ENCODE measurements at places on chromosomes 4 and X.

GRCh38 chr4:54228056-54228527, 1.0 kb upstream of the PDGFRA start:
- DNase-seq = no peak

DNA sequence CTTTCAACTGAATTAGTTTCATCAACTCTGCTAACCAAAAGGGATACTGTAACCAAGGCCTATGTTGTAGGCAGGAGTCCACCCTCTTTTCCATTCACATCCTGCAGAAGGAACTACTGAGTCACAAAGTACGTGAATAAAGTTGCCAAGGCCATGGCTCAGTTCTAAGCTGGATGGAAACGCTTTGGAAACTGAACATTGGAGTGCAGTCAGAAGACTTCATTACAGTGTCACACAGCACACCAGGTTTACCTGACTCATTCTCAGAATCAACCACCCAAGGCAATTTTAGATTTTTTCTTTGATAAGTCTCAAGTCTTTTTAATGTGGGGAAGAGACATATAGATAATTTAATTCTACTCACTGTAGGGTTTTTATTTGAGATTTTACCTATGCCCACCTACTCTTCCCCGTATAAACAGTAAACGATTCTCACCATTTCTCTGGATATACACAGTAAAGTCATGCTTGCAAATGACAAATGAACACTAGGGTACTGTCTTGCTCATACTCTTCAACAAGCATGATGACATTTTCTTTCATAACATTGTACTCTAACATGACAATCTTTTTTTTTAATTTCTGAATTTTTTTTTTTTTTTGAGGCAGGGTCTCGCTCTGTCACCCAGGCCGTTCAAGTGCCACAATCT, 58.9 kb upstream of the RBM47 start:
- DNase-seq = no peak

DNA sequence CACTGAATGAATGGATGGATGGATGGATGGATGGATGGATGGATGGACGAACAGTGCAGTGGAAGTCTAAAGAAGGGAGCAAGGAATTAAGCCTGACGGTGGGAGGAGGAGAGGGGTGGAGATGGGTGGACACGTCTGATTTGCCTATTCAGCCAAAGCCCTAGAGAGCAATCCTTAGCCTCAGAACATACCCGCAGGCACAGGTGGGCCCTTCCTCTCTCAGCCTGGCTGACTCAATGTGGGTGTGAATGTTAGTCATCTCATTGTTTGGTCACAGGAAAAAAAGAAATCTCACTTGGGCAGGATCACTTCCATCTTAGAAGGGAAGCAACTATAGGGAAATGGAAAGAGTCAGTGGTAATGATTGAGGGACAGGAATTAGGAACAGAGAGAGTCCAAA, 165.9 kb downstream of the PJA1 start:
- no peak for DNase-seq

DNA sequence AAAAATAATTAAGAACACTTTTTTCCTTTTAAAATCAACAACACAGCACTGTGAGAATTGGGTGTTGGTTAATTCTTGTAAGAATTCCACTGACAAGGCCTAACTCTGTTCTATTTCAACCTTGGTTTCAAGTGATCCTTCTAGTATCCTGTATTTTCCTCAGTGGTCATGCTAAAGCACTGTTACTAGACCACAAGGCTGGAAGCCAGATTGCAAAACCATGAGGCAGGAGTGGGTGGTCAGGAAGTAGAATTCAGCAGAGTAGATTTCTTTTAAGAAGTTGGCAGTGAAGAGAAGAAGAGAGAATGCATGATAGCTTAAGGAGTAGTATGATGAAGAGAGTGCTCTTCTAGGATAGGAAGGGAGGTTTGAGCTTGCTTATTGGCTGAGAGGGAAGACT, 71.6 kb upstream of the LEF1 start:
- DNase-seq = no peak

- no peak for DNase-seq
Observed at GRCh38 chrX:68177542-68177941, 255.8 kb downstream of the OPHN1 start.

DNA sequence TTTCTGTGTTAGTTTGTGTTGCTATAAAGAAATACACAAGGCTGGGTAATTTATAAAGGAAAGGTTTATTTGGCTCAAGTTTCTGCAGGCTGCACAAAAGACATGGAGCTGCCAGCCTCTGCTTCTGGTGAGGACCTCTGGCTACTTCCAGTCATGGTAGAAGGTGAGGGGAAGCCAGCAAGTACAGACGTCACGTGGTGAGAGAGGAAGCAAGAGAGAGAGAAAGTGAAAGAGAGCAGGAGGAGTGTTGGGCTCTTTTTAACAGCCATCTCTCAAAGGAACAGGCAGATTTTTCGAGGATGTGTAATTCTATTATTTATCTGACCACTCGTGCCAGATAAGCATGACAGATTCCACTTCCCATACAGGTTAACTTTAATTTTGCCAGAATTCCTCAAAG, 1199.1 kb downstream of the ADGRL3 start:
- no peak for DNase-seq

- DNase-seq = no peak
Observed at GRCh38 chr4:181688872-181689271, 554.3 kb upstream of the TENM3 start.

GRCh38 chr4:147491086-147491485, 10.2 kb downstream of the EDNRA start:
- DNase-seq = no peak

DNA sequence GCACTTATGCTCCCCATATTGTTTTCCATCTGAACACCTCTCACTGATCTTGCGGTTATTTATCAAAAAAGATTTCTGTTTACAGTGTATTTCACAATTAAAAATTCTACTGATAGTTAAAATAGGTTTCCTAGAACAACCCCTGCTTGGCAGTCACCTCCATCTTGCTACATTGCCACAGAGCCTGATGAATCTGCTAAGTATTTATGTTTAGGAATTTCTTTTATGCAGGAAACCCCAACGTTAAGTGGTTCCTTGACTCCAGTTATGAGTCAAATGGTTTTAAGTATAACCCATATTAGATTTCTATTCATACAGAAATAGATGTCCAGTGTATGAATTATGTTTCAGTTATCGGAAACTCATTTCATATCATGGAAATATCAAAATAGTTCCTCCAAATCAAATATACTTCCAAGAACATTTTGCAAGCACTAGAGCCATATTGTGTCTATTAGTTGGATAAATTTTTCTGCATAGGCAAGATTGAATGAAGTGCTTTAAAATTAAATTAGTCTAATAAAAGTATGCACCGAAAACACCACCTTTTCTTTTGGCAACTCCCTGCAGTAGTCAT, 20.6 kb downstream of the GALNT7 start:
- DNase-seq = no peak

GRCh38 chr4:54098375-54098774, 1.6 kb upstream of the GSX2 start:
- no peak for DNase-seq

GRCh38 chrX:153527208-153527607, 9.8 kb downstream of the ATP2B3 start:
- no peak for DNase-seq

DNA sequence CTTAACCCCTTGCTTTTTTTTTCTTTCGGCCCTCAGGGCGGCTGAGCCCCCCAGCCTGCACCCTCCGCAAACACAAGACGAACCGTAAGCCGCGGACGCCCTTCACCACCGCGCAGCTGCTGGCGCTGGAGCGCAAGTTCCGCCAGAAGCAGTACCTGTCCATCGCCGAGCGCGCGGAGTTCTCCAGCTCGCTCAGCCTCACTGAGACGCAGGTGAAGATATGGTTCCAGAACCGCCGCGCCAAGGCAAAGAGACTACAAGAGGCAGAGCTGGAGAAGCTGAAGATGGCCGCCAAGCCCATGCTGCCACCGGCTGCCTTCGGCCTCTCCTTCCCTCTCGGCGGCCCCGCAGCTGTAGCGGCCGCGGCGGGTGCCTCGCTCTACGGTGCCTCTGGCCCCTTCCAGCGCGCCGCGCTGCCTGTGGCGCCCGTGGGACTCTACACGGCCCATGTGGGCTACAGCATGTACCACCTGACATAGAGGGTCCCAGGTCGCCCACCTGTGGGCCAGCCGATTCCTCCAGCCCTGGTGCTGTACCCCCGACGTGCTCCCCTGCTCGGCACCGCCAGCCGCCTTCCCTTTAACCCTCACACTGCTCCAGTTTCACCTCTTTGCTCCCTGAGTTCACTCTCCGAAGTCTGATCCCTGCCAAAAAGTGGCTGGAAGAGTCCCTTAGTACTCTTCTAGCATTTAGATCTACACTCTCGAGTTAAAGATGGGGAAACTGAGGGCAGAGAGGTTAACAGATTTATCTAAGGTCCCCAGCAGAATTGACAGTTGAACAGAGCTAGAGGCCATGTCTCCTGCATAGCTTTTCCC, 3.4 kb downstream of the MSX1 start:
- DNase-seq = no peak

GRCh38 chr4:74391890-74392475, 27.0 kb downstream of the EREG start:
- no peak for DNase-seq

GRCh38 chr4:148810461-148810860, 368.2 kb upstream of the NR3C2 start:
- no peak for DNase-seq

- DNase-seq = no peak
Observed at GRCh38 chrX:101605146-101605545, 12.7 kb downstream of the ARMCX6 start.

- peak; percentile 31 for DNase-seq
Observed at GRCh38 chrX:38754102-38754790, 47.0 kb upstream of the MID1IP1 start.

GRCh38 chr4:108950158-108950915, 187.5 kb upstream of the ETNPPL start:
- no peak for DNase-seq

- DNase-seq = no peak
Observed at GRCh38 chr4:148025981-148026380, 294.1 kb downstream of the ARHGAP10 start.

DNA sequence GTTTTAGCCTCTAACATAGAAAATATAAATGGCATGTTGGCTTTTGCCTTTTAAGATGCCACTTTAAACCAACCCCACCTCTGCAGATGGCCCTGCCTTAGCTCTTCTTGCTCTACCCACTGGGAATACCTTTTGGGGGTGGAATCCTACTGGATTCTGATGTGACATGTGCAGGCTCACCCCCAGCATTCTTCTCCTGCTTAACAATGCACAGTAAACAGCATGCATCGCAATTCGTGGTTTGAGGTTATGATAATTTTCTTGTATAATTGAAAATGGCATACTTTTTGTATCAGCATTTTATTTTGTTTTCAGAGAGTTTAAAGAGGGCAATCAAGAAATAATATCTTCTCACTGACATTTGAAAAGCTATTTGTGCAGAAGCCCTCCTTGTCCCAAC, 167.9 kb downstream of the AREG start:
- no peak for DNase-seq

- DNase-seq = no peak
Observed at GRCh38 chr4:26218677-26219605, 101.9 kb upstream of the RBPJ start.

GRCh38 chrX:69538321-69538876, 34.3 kb downstream of the NALF2 start:
- peak; percentile 64 for DNase-seq

DNA sequence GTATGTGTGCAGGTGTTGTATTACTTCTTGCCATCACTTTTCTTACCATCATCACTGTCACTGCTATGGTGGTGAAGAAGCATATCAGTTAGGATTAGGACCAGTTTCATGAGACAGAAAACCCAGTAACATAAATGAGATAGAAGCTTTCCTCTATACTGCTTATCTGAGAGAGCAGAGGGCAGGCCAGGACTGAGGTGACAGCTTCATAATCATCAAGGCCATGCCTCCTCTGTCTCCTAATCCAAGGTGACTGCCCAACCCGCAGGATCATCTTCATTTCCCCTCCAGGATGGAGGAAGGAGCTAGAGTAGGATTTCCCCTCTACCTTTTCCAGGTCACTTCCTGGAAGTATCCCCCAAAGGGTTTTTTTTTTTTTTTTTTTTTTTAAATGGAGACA, 35.4 kb downstream of the TMEM131L start:
- no peak for DNase-seq

- DNase-seq = no peak
Observed at GRCh38 chr4:145723336-145723735, 43.4 kb downstream of the C4orf51 start.

DNA sequence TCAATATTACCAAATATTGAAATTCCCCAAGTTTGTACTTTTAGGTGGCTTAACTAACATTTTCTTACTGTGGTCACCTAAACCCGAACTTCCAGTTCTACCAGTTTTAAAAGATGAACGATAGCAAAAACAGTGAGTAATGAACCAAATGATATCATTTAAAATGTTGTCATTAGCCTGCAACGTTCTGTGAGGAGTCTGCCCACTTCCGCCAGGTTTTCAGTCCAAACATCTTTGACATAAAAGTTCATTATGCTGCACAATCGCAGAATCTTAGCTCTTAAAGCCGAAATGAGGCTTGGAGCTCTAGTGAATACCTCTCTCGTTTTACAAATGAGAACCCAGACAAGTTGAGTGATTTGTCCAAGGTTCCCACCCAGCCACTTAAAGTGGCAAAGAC, 762 bp downstream of the PIGA start:
- DNase-seq = peak; percentile 30

GRCh38 chr4:20195071-20195885, 56.4 kb upstream of the SLIT2 start:
- DNase-seq = no peak

- no peak for DNase-seq
Observed at GRCh38 chr4:3013839-3014350, 50.5 kb downstream of the GRK4 start.

DNA sequence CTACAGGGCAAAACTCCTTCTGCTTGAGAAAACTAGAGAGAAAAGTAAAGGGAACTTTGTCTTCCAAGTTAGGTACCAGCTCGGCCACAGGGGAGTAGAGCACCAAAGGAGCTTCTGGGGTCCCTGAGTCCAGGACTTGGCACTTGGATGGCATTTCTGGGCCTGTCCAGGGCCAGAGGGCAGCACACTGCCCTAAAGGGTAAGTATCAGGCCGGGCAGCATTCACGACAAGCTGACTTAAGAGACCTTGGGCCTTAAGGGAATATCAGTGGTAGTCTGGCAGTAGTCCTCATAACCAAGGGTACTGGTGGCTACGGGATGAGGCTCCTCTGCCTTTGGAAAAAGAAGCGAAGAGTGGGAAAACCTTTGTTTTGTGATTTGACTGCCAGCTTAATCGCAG, 632.7 kb downstream of the KLHL13 start:
- DNase-seq = no peak
